ENCODE measurements at places on chromosomes 2 and 18.

- H3K27ac ChIP-seq: no peak overlapping the region
- no peak overlapping the region for H3K4me3 ChIP-seq
- no peaks in the 10 kb centered on the region for H3K4me1 ChIP-seq
- H3K27me3 ChIP-seq: no peaks in the 10 kb centered on the region
Observed at GRCh38 chr2:18309627-18310026, 250.8 kb downstream of the RDH14 start.

GRCh38 chr18:11902522-11903292, 5.4 kb downstream of the MPPE1 start:
- no peaks in the 10 kb centered on the region for H3K27me3 ChIP-seq
- no peak overlapping the region for H3K27ac ChIP-seq
- H3K4me3 ChIP-seq: no peak overlapping the region
- H3K4me1 ChIP-seq: no peaks in the 10 kb centered on the region
- no peak for DNase-seq
- peaks cover 51% of the 10 kb centered on the region for H3K36me3 ChIP-seq

- H3K27me3 ChIP-seq: peaks cover 74% of the 10 kb centered on the region
- H3K27ac ChIP-seq: no peak overlapping the region
- no peaks in the 10 kb centered on the region for H3K36me3 ChIP-seq
- H3K4me3 ChIP-seq: peak overlapping the region; percentile 27
- no peak for DNase-seq
Observed at GRCh38 chr2:130837175-130837810, 579 bp downstream of the ARHGEF4 start.

GRCh38 chr18:9704233-9705118, 3.6 kb upstream of the RAB31 start:
- no peak for DNase-seq
- no peaks in the 10 kb centered on the region for H3K27me3 ChIP-seq
- peak overlapping the region; percentile 17 for H3K27ac ChIP-seq
- no peaks in the 10 kb centered on the region for H3K36me3 ChIP-seq
- H3K4me3 ChIP-seq: no peak overlapping the region

DNA sequence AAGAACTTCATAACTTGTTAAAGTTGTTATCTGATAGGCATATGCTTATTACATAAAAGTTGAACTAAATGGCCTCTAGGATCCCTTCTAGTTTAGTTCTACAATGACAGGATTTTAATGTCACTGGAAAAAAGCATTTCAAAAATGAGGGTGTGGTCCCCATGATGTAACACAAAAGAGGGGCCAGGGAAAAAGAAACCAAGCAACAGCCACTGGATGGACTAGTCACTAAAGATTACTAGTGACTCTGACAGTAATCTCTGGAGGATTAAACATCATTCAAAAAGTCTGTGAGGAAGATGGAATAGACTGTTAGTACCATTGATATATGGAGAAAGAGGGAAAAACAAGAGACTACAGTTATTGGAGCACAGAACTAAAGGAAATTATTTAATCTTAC, 22.6 kb downstream of the SEPTIN10 start:
- H3K27me3 ChIP-seq: no peaks in the 10 kb centered on the region
- H3K4me3 ChIP-seq: no peak overlapping the region
- no peak overlapping the region for H3K27ac ChIP-seq
- H3K36me3 ChIP-seq: peaks cover 13% of the 10 kb centered on the region
- DNase-seq: no peak

DNA sequence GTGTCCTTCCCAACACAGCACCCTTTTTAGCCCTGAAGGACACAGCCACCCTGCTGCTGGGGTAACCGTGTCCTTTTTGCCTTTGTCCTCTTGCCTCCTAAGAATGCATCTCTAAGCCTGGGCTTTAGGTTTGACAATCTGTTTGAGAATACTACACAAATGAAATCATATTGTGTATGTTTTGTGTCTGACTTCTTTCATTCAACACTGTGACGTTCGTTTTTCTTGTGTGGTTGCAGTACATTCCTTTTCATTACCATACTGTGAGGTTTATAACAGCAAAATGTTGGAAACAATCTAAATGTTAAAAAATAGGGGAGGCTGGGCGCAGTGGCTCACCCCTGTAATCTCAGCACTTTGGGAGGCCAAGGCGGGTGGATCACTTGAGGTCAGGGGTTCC, 11.2 kb downstream of the ASPRV1 start:
- no peaks in the 10 kb centered on the region for H3K36me3 ChIP-seq
- no peak for DNase-seq
- peaks cover 13% of the 10 kb centered on the region for H3K27me3 ChIP-seq
- no peak overlapping the region for H3K27ac ChIP-seq
- no peak overlapping the region for H3K4me3 ChIP-seq

DNA sequence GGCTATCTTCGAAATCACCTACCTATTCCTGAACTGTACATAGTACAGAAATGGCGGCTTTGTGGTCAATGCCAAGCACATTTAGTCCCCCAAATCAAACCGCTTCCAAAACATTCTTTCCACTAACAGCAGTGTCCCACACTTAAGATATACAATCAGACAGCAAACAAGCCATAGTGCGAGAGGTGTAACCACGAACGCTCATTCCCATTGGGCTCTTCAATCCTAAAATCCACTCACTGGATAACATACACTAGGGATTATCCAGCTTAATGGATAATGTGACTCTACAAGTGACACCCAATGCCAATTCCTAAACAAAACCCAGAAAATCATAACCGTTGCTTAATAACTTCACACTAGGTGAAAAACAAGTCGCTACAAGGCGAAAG, 2.0 kb downstream of the XPO1 start:
- no peaks in the 10 kb centered on the region for H3K27me3 ChIP-seq
- H3K36me3 ChIP-seq: no peaks in the 10 kb centered on the region
- H3K27ac ChIP-seq: peak overlapping the region; percentile 98
- H3K4me3 ChIP-seq: peak overlapping the region; percentile 79
- DNase-seq: no peak

DNA sequence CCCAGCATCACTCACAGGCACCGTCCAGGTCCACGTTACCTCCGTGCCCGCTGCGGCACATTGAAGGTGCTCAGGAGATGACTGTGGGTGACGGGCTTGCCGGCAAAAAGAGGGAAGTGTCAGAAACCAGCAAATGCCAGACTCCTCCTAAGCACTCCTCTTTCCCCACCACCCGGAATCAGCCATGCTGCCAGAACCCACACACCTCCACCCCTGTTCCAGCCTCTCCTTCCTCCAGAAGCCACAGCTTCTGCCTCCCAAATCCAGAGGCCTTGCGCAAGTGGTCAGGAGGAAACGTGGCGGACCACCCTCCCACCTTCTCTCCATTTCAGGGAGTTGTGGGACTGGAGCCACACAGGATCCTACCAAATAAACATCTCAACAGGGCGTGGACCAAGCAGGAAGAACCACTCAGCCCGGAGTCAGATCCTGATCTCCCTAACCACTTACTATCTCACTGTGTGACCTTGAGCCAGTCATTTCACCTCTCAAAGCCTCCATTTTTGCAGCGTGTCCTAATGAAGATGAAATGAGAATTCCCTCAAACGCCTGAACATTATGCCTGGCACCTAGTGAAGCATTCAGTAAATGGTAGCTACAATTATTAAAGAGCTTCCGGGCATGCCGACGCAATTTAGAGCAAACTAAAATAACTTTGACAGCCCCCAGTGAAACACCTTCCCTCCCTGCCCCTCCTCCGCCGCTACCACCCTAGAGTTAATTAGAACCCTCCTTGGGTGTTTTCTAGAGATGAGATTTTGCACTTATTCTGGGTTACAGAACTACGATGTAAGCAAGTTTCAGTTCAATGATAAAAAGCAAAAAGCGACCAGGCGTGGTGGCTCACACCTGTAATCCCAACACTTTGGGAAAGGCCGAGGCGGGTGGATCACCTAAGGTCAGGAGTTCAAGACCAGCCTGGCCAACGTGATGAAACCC, 32.9 kb downstream of the SMAD7 start:
- DNase-seq: peak; percentile 66
- peaks cover 16% of the 10 kb centered on the region for H3K36me3 ChIP-seq
- no peaks in the 10 kb centered on the region for H3K27me3 ChIP-seq
- peak overlapping the region; percentile 31 for H3K27ac ChIP-seq

GRCh38 chr18:10858477-10858876, 290.9 kb downstream of the PIEZO2 start:
- H3K4me3 ChIP-seq: no peak overlapping the region
- DNase-seq: no peak
- no peak overlapping the region for H3K27ac ChIP-seq
- H3K36me3 ChIP-seq: no peaks in the 10 kb centered on the region

DNA sequence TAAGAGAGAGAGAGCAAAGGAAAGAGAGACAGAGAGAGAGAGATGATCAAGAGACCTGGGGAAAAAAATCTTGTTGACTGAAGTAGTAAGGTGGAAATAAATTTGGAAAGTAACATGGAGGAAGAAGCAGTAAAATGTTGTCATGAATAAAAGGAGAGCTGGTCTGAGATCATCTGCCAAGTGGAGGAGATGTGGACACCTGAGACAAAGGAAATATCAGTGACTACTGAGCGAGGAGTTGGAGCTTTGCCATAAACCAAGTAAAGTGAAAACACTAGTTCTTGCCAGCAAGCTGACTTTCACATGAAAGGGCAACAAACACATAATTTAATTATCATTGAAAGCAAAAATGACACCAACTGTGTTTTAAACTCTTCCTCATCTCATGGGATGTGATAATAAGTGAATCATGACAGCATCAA, 49.0 kb upstream of the DSG1 start:
- no peak overlapping the region for H3K27ac ChIP-seq
- no peaks in the 10 kb centered on the region for H3K27me3 ChIP-seq
- no peaks in the 10 kb centered on the region for H3K4me1 ChIP-seq
- no peak overlapping the region for H3K4me3 ChIP-seq

GRCh38 chr18:6504605-6505497, 90.1 kb upstream of the L3MBTL4 start:
- no peaks in the 10 kb centered on the region for H3K36me3 ChIP-seq
- H3K4me1 ChIP-seq: no peaks in the 10 kb centered on the region
- no peak for DNase-seq
- H3K27ac ChIP-seq: no peak overlapping the region
- H3K27me3 ChIP-seq: no peaks in the 10 kb centered on the region
- no peak overlapping the region for H3K4me3 ChIP-seq

GRCh38 chr18:44130376-44130942, 550.2 kb upstream of the SETBP1 start:
- no peaks in the 10 kb centered on the region for H3K36me3 ChIP-seq
- H3K4me3 ChIP-seq: no peak overlapping the region
- H3K27ac ChIP-seq: no peak overlapping the region

DNA sequence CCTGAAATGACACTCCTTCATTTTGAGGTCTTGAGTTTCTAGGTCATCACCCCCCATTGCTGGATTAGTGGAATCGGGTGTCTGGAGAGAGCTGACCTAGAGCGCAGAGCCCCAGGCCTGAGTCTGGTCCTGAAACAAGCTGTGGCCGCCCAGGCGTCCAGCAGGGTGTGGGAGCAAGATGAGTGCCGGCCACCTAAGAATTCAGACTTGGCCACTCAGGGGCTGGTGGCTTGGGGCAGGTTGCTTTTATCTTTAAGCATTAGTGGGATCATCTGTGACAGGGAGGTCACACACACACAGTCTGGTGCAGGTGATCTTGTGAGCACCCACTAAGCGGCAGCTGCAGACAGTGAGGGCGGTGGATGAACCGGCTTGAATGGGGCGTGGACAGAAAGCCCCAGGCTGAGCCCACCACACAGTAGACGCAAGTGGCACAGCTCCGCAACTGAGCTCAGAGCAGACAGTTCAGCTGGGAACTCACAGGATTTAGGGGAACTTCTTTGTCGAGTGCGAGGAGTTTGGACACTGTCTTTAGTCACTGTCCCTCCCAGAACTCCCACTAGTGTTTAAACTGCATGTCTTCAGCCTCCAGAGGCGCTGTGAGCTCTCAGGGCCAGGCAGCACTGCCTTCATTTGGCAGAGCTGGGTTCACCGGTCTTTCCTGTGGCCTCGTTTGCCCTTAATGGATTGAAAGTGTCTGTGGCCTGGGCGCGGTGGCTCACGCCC, 21.5 kb downstream of the ITGB1BP1 start:
- peaks cover 15% of the 10 kb centered on the region for H3K36me3 ChIP-seq
- no peak overlapping the region for H3K4me3 ChIP-seq
- H3K27me3 ChIP-seq: no peaks in the 10 kb centered on the region
- no peak for DNase-seq

DNA sequence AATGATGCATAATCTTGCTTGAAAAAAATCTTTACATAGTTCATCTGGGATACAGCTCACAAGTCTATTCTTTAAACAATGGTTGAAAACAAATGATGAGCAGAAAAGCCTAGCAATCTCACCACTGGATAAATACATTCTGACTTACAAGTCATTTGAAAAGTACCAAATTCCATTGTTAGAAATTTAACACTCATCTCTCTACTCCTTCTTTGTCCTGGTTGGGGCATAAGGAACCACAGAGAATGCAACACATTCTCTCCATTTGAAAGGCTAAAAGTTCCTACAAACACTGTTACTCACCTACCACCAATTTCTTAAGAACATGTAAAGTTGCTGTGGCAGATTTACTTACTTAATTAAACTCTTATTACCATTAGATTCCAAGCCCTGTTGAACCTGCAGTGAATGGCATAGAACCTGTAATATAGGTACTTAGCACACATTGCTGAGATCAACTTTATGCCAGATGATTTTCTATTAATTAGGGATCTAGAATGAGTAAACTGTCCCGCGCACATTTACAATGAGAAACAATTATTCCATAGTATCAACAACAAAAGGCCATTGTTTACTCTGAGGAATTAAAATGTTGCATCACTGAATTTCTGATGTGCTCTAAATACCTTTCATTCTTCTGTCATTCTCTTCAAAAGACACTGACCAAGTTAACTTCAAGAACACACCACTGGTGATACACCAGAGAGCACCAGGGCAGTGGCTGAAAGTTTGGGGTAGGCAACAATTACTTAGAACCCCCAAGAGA, 69.6 kb downstream of the CABYR start:
- DNase-seq: no peak
- no peaks in the 10 kb centered on the region for H3K36me3 ChIP-seq
- no peak overlapping the region for H3K4me3 ChIP-seq
- no peaks in the 10 kb centered on the region for H3K27me3 ChIP-seq

GRCh38 chr2:182406221-182406620, 20.6 kb downstream of the PDE1A start:
- no peaks in the 10 kb centered on the region for H3K36me3 ChIP-seq
- no peaks in the 10 kb centered on the region for H3K27me3 ChIP-seq
- no peaks in the 10 kb centered on the region for H3K4me1 ChIP-seq
- H3K4me3 ChIP-seq: no peak overlapping the region

- no peak for DNase-seq
- no peak within 1 kb of the TSS for H3K27ac ChIP-seq
- H3K27me3 ChIP-seq: no peaks in the 10 kb centered on the region
- peaks cover 4% of the 10 kb centered on the region for H3K4me1 ChIP-seq
Observed at GRCh38 chr2:119523952-119524694, at the start of gene SCTR. Gene SCTR, minus strand, starts transcription at chr2:119524483. Its CDS starts 257 bp downstream, at chr2:119524226.

DNA sequence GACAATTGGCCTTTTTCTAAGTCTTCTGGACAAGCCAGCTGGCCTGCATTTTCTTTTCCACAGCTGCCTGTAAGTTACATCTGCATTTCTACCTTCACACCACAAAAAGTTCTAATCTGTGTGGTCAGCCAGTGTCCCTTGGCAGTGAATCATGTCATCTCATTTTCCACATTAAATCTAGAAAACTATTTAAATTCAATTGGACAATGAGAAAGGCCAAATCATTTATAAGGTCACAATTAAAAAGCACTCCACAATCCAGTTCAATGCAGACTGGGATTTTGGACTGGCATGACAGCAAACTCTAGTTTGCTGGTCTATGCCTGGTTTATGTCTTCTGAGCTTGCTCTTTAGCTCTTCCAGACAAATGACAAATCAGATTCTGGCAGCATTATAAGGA, 494.2 kb upstream of the SPHKAP start:
- no peak for DNase-seq
- H3K36me3 ChIP-seq: no peaks in the 10 kb centered on the region
- no peak overlapping the region for H3K27ac ChIP-seq
